ENCODE measurements at places on chromosomes 3 and 15.

DNA sequence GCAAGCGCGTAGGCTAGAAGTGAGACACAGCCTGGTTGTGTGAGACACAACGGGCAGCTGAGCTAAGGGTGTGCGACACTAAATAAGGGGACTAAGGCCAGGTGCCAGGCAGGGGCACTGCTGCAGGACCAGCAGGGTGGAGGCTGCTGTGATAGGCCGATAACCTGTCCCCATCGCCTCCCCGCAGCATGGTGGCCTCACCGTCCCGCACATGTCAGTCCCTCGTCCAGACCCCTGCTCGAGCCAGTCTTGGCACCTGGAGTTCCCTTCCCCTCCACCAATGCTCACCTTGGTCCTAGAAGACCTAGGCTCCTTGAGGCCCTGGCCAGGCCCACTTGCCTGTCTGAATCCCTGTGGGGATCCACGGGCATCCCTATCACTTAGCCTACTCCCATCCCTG is 96.1 kb downstream of the HMG20A start:
- DNase-seq: no peak

GRCh38 chr15:38945551-38946298 is 381.1 kb upstream of the RASGRP1 start:
- no peak for DNase-seq

GRCh38 chr15:25884370-25884769 is 21.2 kb upstream of the ATP10A start:
- no peak for DNase-seq

- DNase-seq: no peak
Measured at GRCh38 chr15:33149919-33150318, 44.6 kb downstream of the FMN1 start.

DNA sequence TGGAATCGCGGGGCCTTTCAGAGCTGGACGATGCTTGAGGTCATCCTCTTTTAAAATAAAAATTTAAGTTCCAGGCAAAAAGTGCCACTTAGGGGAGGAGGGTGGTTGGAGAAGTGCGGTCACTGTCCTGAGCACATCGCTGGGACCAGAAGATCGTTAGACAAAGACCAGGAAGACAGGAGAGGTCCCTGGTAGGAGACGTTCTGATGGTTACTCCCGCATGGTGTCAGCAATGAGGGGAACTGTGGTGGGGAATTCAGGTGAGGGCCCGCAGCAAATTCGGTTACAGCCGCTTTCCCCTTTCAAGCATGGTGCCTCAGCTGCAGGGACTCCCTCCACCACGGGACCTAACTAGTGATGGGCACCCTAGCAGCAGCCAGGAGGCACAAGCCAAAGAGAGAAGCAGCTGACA is 1.0 kb upstream of the ISY1 start:
- DNase-seq: no peak

DNA sequence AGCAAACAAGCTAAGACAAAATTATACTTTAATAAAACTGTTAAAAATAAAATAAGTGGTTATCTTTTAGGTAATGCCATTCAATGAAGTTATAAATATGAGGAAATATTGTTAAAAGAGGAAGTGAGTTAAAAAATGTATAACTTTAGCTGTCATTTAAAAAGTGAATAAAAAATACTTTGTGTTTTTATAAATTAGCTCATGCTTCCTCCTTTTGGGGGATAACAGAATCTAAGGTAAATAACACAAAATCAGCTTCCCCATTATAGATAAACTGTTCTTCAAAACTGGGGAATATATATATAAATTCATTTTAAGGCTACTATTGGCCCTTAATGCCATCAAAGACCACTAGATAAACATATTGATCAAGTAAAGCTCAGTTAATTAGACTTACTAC is 113.7 kb upstream of the AADACL2 start:
- no peak for DNase-seq

DNA sequence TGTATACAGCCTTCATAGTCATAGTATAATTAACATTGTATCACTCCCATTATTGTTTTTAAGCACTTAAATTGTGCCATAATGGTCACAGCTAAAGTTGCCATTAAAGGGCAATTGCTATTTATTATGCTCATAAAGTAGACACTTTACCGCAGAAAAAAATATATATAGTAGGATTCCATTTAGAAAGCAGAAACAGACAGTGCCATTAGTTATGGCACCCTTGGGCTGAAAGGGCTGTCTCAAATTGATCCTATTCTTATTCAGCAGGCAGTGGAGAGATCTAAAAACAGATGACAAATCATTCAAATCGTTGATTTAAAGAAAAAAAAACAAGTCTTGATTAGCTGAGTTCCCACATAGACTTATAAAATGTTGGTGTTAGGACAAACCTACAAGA is 514.2 kb upstream of the ROBO2 start:
- DNase-seq: no peak
